Ammon's horn (tissue), 1 donor: ENCODE measurements at places on chromosomes 4 and X.

DNA sequence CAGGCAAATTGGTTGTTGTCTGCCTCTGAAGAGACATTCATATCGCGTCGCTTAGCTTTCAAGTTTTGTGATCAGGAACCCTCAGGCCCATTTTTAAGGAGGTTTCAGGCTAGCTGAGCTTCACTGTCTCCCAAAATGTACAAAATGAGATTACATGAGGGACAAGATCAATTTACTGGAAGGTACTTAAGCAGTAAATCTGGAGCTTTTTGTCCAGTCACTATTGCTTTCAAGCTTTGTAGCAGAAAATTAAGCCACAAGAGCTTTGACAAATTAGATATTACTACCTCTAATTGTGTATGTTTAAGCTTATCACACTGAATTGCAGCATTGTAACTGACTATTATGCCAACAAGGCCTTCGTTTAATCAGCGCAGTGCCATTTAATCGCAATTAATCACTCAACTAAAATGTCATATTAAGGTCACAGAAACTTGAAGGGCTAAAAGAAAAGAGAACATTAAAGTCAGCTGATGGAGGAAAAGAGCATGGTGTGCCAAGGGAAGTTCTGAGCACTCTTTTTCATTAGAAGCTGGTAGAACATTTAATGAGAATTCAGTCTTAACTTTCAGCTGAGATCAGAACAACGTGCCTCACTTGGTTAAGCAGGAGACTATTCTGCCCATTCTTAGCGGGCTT is 353.0 kb downstream of the FBXO8 start:
- no peak for DNase-seq

DNA sequence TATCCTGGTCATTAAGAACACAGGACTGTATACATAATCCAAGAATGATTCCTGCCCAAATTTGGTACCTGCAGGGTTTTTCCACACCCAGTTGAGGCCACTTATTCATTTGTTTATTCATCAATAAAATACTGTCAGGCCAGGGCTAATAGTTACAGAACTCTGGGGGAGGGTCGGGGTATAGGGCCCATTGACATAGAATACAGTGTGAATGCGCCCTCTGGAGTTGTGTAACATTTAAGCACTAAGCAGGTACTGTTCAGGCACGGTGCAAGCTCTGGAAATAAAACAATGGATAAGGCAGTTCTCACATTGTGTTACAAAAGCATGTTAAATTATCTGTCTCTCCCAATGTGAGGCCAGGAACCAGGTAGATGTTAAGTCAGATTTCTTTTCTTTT is 30.8 kb upstream of the LRBA start:
- DNase-seq: no peak

DNA sequence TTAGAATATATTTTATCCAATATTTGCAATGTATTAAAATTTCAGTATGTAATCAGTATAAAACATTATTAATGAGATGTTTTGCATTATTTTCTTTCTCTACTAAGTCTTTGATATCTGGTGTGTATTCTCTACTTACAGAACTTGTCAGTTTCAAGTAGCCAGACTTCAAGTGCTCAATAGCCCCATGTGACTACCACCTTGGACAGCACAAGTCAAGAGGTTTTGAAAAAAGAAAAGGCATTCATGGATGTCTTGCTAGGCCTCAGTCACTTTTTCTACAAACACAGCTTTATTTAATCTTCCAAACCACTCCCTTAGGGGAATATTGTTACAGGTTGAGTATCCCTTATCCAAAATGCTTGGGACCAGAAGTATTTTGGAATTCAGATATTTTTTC is 189.4 kb downstream of the QDPR start:
- no peak for DNase-seq

- DNase-seq: peak; percentile 8
Measured at GRCh38 chrX:152601848-152602616, 35.7 kb upstream of the GABRQ start.

DNA sequence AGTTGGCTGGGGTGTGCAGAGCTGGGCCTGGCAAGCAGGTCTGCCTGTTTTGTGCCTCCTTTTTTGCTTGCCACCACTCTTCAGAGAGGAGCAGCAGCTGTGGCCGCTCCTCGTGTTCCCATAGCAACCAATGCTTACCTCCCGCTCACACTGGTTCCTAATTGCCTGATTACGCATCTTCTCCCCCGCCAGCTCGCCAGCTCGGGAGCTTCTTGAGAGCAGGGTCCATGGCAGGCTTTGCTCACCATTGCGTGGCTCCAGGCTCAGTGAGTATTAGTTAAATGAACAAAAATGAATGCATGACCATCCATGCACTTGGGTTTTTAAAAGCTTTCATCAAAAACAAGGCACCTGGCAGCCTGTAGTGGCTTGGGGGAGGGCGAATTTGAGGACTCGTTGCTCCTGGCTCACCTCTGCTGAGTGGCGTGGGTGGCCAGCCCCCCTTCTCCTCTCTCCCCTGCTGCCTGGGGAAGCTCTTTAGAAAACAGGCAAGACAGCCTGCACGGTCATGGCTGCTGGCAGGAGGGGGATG is 14.2 kb upstream of the PJA1 start:
- DNase-seq: peak; percentile 64

- peak; percentile 28 for DNase-seq
Measured at GRCh38 chr4:244471-244870, 60.8 kb downstream of the ZNF732 start.

DNA sequence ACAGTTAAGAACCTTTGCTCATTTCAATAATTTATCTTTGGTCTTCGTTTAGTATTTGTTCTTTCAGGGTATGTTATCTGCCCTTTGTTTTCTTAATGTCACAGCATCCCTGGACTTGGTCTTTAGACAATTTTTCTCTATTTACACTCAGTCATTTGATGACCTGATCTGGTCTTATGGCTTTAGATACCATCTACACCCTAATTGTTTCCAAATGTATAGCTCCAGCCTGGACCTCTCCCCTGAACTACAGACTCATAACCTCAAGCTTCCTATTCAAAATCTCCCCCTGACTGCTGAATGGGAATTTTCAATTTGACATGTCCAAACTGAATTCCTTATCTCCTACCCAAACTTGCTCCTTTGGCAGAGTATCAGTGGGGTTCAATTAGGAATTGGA is 3.7 kb upstream of the SUPT20HL2 start:
- DNase-seq: no peak
